ENCODE measurements at places on chromosomes 6 and 20.

- DNase-seq = no peak
Observed at GRCh38 chr20:45581702-45582101, 2.6 kb upstream of the WFDC8 start.

- DNase-seq = no peak
Observed at GRCh38 chr6:156948807-156949206, 171.6 kb downstream of the ARID1B start.

DNA sequence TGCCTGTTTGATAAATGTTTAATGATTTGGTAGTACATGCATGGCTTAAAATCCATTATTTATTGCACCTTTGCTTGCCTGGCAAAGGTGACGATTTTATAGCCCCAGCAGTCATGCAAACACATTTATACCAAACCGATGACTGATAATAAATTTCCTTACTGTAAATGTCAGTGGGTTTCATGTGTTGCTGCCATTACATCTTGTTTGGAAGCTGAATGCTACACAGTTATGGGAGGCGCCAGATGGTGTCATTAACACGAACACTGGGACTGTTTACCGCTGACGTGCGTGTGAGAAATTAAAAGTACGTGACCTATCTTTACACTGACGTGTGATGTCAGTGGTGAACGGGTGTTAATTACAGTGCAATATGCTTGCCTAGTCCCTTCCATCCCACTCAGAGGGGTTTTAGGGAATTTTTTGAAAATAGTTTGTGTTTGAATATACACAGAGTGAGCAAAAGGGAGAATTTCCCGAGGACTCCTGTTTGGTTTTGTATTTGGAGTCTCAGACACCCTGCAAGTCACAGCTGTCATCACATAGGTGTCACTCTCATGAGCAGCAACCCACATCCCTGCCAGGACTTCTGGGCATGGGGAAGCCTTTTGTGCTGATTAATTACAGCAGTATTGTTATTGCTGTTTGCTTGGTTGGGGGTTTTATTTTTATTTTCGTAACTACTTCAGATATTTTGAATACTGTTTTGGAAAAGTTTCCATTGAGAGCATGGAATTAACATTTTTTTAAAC lies 151.8 kb upstream of the INSM1 start:
- no peak for DNase-seq

DNA sequence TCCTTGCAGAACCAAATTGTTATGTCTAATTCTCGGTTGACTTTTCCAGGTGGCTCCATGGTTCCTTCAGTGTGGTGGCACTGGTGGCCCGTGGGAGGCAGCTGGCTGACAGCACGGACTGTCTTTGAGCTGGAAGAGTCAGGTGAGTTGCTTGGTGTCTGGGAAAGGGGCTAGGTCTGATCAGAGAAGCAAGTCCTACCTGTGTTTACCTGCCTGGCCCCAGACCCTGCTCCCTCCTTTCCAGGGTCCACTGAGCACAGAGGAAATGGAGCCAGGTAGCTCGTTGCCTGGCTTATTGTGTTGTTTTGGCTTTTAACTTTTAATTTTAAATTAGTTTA lies 111.8 kb downstream of the BANF2 start:
- no peak for DNase-seq

GRCh38 chr6:23704479-23705052 lies 421.4 kb upstream of the NRSN1 start:
- DNase-seq = no peak

GRCh38 chr6:119443993-119444641 lies 94.6 kb upstream of the MAN1A1 start:
- no peak for DNase-seq

DNA sequence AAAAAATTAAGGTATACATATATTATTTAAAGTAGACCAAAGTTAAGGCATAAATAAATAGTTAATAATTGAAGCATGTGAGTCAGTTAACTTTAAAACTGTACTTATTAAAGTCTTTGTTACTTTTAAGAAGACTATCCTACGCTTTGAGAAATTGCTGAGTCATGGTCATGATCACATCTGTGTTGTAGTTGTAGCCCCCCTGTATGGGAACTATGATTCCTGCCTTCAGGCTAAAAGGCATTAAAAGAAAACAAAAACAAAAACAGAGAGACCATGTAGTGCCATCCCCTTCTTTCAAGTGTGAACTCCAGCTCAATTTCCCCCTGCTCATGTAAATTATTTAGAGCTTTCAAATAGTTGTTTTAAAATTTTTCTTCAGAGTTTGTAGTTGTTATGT lies 123.4 kb downstream of the FLRT3 start:
- DNase-seq = no peak

GRCh38 chr6:22113026-22113766 lies 183.6 kb downstream of the PRL start:
- DNase-seq = peak; percentile 76

DNA sequence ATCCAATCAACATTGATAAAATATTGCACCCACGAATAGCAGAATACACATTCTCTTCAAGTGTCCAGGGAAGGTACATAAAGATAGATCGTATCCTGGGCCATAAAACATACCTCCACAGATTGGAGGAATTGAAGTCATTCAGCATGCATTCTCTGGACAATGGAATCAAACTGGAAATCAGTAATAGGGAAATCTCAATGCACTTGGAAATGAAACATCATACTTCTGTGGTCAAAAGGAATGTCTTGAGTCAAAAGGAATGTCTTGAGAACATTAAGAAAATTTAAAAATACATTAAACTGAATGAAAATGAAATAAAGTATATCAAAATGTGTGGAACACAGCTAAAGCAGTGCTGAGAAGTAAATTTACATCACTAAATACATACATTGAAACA lies 138.8 kb downstream of the TFAP2A start:
- DNase-seq = no peak

DNA sequence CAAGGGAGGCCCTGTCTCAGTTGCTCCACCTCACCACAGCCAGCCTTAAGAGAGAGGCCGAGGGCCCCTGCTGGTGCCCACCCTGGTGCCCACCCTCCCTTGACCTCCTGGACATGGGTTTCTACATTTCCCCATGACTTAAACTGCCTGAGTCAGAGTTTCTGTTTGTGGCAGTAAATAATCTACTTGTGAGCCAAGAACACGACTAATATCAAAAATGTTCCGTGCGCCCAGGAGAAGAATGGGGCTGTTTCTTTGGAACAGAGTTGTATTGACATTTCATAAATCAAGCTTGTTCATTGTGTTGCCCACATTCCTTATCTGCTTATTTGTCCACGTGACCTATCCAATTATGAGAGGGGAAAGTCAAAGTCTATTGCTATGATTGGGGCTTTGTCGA lies 143.5 kb downstream of the ANKRD60 start:
- DNase-seq = no peak

GRCh38 chr20:21518292-21518991 lies 4.6 kb upstream of the NKX2-2 start:
- DNase-seq = no peak

DNA sequence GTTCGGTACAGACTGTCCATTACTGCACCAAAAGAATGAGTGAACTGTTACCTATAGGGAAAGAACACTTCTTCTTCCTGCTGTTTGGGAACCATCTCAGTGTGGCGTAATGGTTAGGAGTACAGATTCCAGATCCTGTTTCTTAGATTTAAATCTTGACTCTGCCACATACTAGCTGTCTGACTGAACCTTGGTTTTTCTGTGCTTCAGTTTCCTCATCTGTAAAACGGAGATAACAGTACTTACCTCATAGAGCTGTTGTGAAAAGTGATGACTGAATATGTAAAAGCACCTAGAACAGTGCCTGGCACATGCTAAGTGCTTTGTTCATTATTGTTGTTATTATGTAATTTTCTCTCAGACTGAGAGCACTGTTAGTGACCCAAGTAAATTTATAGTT lies 39.8 kb downstream of the STX11 start:
- DNase-seq = no peak

GRCh38 chr6:26216359-26216885 lies 129.2 kb downstream of the HFE start:
- peak; percentile 98 for DNase-seq

DNA sequence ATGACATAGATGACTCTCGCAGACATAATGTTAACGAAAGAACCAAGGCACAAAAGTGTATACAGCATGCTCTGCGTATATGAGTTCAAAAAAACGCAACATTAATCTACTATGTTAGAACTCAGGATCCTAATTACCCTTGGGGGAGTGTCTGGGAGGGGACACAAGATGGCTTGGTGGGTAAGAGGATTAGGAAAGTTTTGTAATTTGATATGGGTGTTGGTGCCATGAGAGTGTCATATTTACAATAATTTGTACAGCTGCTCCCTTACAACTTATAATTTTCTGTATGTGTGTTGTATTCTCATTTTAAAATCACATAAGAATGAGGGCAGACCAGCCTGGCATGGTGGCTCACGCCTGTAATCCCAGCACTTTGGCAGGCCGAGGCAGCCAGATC lies 38.6 kb downstream of the TFEB start:
- DNase-seq = no peak

DNA sequence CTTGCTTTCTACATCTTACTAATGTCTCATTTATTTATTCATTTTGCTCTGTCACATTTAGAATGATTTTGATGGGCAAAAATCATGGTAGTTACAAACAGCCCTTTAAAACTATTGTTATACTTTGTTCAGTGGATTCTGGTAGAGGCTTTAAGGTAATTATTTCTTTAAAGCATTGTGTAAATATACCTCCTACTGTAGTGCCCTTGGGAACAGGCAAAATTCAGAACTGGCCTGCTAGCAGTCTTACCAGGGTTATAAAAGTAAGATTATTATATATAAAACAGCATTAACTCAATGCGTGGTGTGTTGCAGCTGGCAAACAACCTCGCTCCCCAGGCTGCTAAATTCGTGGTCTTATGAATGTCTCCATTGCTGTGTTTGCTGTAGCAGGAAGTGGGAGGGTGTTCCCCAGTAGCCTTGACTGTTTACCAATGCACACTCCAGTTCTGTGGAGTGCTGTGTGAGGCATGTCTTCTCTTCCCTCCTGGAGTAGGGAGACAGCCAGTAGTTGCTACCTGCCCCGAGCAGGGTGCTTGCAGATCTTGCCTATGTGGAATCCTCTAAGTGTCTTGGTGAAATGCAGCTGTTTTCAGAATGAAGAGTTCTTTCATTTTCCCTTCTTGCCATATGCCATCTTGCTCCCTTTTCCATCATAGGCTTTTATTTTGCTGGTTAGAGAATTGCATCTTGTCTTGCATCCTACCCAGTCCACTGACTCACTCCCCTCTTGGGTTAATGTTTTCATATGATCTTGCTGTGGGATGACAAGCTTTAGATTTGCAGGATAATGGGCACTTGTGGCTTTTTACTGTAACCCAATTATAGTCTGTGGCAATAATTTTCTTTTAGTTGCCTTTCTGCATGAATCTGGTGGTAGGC lies 45.3 kb downstream of the IGF2R start:
- DNase-seq = no peak

DNA sequence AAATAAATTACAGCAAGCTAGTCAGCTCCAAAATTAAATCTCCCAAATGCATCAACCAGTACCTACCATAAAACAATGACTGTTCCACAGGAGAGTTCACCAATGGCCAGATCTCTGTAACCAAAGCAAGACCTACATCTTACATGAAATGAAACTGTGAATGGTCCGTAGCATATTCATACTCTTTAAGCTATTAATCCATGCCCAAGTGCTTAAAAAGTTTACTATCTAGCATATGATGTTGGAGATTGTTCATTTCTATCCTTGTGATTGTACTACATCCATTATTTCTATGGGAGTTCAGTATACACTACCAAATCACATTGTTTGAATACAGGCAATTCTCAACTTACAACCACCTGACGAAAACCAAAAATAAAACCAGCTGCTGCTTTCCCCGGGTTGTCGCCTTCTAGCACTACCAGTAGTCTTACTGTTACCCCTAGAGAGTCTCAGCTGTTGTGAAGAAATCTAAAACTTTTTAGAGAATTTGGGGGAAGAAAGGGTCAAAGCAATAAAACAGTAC lies 38.0 kb downstream of the HIVEP2 start:
- DNase-seq = no peak

- DNase-seq = no peak
Observed at GRCh38 chr6:70991253-70991652, 34.4 kb upstream of the B3GAT2 start.

- no peak for DNase-seq
Observed at GRCh38 chr6:151610326-151610725, 116.5 kb downstream of the CCDC170 start.

DNA sequence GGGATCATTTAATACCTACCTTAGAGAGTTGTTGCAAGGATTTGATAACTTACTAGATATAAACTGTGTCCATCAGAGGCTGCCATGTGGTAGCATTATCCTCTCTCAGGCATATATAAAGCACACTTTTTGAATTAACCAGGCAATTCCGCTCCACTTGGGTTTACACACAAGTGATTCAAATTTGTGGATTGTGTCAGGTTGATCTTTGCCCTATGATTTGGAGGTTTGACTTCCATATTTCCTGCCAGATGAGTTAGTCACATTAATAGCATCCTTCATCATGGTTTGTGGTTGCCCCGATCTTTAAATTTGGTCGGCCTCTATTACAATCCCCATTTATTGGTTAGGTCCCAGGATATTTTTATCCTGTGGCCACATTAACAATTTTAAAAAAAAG lies 44.8 kb upstream of the CTAGE9 start:
- DNase-seq = peak; percentile 77

DNA sequence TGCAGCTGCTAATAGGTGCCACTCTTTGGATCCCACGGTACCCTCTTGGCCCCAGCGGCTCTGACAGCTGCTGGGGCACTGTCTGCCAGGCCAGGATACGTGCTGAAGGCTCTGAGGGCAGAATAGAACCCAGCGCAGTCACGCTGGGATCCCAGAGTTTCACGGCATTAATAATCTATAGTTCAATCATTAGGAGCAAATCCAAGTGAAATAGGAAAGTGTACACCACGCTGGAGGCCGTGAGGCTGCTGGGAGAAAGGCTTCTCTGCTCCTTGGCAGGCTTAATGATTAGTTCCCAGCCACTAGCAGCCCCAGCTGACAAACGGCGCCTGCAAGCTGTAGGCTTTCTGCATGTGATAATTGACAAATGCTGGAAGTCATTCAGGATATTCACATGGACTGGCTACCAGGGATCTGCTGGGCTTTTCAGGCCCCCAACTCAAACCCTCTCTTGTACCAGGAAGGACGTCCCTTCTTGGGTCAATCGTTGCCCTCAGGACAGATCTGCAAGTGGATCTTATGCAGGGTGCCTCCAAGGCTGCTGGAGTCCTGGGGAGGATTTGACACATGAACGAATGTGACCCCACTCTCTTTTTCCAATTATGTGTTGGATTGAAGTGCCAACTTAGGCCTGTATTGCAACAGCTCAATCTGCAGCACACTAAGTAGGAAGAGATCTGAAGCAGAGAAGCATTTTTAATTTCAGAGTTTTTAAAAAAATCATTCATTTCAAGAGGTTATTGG lies 50.1 kb upstream of the INSM1 start:
- no peak for DNase-seq

GRCh38 chr20:62473717-62474603 lies 1.8 kb downstream of the GATA5 start:
- no peak for DNase-seq

- DNase-seq = no peak
Observed at GRCh38 chr6:31430449-31430848, 27.1 kb downstream of the MICA start.

DNA sequence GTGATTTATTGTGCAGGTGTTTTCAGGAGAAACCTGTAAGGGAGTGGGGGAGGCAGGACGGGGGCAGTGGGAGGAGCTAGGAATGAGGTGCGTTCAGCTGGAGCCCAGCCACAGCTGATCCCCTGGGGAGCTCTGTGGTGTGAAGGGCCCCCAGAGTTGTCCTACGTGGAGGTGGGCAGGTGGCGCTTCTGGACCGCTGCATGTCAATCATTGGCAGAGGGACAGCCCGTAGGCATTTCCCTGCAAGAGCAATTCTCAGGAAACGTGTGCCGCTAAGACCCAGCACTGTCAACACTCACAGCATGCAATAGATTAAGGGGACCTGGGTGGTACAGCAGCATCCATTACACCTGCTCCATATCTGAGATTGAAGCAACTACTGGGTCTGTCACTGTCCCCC lies 88.0 kb downstream of the PRND start:
- no peak for DNase-seq

All from fibroblast of skin of left biceps (primary cell).